ENCODE measurements at places on chromosomes 3 and 15.

GRCh38 chr15:69075440-69075839 is 60.9 kb downstream of the NOX5 start:
- DNase-seq = no peak

GRCh38 chr3:169295912-169296570 is 367.5 kb downstream of the MECOM start:
- DNase-seq = no peak

- peak; percentile 75 for DNase-seq
These were observed 4.9 kb upstream of the ALAS1 start for GRCh38 chr3:52193065-52193464.

GRCh38 chr3:12759097-12759679 is at the start of gene TMEM40:
TMEM40 (minus strand) TSS chr3:12759259; CDS start chr3:12749832, 9,427 bp downstream.
- DNase-seq = peak; percentile 67

GRCh38 chr15:63190769-63191649 is 1.6 kb downstream of the RAB8B start:
- DNase-seq = no peak

DNA sequence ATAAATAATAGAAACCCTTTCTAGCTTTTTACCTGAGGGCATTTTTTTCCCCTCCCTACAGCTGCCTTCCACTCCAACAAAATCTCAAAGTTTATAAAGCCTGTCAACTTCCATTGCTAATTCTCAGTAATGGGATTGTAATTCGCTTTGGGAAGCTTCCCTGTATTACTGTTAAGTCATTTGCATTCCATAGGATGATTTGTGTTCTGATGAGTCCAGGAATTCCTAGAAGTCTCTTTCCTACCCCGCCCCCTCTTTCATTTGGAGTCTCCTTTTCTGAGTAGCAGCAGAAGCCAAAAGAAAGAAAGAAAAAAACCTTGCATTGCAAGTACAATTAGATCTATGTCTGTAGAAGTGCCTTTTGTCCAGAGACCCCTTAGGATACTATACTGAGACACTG is 1033.3 kb downstream of the IGSF11 start:
- no peak for DNase-seq

DNA sequence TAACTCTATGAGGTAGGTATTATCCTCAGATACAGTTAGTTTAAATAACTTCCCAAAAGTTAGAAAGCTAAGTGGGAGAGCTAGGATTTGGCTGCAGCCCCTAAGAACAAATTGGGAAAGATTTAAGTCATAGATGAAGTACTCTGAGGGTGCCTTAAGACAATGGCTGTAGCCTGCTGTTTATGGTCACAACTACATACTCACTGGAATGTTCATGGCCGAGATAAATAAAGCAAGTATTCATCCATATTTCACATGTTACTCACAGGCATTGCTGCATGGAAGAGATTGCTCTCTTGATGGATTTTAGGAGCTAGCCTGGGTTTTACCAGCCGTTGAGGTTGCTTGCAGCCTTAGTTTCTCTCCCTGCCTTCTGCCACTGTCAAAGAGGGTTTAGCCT is 145.0 kb downstream of the CMSS1 start:
- DNase-seq = peak; percentile 74

DNA sequence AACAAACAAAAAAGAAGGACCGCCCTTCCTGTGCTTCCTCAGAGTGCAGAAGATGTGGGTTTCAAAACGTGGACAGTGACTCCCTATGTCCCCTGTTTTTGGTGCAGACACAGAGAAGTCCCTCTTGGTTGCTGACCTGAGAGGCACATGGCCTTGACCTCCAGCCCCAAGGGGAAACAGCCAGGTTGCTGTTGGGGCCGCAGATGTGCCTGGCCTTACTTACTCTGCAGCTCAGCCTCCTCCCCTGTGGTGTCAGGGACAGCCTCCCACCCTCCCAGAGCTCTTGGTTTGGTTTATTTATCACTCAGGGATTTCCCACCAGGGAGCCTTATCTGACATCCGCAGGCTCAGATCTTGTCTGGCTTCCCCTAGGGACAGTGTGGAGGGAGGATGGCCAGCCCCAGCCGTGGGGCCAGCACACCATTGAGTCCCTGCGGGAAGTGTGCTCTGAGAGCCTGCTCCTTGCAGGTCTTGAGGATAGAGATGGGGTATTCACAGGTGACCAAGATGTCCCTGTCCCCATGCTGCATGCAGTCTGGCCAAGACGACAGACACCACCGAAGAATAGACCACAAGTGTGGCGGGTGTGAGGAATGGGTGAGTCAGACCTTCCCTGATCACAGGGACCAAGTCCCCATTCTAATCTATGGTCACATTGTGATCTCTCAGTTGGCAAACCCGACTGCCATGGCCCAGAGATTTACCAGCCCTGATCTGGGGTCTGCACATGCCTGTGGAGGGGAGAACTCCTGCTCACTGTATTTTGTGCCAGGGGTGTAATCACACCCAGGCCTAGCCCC is 134.3 kb upstream of the ABHD17C start:
- DNase-seq = no peak

DNA sequence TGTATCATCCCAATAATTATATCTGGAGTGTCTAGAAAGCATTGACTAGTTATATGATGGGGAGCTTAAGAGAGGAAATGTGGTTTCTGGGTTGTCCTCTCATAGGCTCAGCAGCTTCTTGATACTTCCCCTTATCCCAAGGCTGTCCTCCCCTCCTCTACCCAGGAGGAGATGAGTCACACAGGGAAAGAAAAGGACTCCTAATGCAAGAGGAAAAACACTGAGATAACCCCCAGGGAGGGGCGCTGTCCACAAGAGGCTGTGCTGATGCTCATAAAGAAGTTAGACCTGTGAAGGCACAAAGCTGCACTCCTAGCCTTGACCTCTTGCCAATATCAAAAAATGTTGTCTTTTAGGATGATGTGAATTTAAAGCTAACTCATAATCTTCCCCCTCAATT is 28.8 kb upstream of the GYG1 start:
- DNase-seq = peak; percentile 81

DNA sequence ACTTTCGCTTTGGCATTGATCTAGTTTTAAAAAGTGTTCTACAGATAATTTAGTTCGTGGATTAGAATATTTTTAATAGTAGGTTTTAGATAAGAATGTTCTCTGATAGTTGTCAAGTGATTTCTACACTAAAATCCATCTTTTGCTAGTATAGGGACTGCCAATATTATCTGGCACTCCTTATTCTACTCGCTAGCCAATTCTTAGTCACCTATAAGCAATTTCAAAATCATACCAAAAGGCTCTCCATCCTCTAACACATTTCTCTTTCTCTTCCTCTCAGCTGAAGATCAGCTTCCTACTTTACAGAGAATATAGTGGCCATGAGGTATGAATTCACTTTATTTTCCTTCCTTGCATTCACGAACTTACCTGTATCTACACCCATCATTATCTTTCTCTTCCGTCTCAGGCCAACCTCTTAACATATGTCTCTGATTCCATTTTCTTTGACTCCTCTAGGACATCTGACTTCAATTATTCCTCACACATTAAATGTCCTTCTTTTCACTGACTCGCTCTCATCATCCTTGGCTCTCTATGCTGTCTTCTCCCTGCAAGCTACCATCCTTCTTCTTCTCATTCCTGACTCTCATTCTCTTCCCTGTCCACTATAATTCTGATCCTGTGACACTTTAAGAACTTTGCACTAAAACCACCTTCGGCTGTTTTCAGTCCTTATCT is 35.5 kb downstream of the C3orf80 start:
- DNase-seq = no peak

DNA sequence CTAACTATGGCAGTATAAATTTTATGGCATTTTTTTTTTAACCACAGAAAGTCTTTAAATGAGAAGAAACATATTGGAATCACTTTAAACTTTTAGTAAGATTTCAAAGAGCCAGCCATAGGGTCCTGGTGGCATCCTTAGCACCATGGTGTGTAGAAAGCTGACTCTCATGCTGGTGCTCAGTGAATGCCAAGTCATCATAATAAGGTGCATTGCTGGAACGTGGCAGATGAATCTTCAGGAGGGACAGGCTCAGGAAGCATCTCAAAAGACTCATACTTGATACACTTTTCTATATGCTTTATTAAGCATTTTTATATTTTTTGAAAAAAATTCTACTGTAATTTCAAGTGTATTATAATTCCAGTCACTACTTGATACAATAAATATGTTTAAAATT is 274.2 kb downstream of the ZIC4 start:
- no peak for DNase-seq

GRCh38 chr15:66857694-66858093 is 155.7 kb downstream of the SMAD6 start:
- DNase-seq = no peak

DNA sequence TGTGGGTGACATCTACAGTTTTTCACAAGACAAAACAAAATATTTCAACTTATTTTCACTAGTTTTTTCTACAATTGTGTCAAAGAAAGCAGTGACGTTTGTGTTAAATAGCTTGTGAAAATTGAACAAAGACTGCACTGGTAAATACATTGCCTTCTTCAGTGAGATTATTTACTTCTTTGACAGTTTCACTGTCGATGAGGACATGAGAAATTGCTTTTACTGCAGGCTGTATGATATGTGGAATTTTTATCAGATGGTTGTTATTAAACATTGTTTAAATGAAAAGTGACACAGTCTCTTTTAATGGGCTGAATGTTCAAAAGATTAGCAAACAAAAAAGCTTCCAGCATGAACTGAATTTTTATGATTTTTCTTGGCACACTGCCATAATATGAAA is 773.9 kb upstream of the CADM2 start:
- no peak for DNase-seq

DNA sequence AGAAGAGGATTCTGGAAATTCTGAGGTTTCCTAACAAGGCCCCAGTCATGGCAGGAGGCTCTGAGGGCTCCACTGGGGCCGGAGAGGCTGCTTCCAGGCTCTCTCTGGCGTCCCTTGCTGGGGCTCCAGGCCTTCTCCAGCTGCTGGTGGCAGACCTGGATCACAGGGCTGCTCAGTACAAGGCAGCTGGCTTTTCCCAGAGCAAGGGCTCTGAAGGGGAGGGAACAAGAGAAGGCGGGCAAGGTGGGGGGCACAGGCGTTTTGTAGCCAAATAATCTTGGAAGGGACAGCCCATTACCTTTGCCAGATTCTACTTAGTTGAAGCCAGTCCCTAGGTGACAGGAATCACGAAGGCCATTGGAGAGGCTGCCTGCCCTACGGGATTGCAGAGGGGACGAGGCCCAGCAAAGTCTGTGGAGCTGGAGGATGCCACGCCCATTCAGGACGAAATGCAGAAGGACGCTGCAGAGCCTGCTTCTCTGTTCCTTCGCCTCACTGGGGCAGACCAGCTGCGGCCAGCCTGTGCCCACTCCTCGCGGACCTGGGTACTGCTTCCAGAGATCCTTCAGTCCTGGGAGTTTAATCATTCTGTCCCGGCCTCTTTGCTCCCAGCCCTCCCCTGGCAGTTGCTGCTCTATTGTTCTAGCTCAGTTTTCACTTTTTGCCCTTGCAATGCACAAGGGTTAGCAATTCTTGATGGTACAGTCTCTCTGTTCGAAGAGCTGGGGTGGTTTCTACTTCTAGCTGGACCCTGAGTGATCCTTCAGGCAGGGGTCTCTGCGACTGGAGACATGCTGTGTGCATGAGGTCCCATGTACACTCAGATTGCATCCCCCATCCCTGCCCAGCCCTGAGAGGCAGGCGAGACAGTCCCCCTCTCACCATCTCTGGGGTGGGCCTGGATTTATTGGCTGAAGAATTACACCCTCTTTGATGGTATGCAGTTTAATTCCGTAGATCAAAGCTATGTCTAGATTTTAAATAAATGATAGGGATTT is 149.3 kb upstream of the MEF2A start:
- DNase-seq = no peak

GRCh38 chr3:37702478-37703154 is 159.1 kb upstream of the CTDSPL start:
- no peak for DNase-seq

DNA sequence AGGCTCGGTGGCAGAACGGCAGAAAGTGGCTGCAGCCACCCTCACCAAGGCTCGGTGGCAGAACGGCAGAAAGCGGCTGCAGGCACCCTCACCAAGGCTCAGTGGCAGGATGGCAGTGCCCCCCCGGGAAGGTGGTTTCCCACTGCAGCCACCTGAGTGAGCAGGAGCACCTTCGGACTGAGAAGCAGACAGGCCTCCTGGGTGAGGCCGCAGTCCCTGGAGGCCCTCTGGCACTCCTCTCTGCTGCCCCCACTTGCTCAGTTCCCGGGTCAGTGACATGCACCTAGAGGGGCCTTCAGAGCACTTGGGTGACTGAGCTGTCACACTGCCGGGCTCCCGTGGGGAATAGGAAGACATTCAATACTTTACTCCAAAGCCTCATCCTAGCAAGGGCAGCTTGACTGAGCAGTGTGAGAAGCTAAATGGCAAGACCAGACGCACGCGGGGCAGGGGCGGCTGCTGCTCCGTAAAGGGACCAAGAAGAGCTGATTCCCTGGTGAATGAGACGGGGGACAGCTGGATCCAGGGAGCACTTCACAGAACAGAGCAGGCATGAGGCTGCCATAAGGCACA is 62.7 kb downstream of the PCSK6 start:
- DNase-seq = no peak

DNA sequence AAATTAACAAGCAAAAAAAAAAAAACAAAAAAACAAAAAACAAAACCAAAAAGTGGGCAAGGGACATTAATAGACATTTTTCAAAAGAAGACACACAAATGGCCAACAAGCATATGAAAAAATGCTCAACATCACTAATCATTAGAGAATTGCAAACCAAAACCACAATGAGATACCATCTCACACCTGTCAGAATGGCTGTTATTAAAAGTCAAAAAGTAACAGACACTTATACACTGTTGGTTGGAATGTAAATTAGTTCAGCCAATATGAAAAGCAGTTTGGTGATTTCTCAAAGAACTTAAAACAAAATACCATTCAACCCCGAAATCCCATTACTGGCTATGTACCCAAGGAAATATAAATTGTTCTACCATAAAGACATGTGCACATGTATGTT is 222.4 kb upstream of the CD96 start:
- DNase-seq = no peak

- no peak for DNase-seq
These were observed 20.4 kb upstream of the SHC4 start for GRCh38 chr15:48984021-48984710.
